ENCODE measurements at places on chromosomes 7 and 10.
A peak's percentile ranks its signal among the peaks of the same experiment; 100 is the strongest.

DNA sequence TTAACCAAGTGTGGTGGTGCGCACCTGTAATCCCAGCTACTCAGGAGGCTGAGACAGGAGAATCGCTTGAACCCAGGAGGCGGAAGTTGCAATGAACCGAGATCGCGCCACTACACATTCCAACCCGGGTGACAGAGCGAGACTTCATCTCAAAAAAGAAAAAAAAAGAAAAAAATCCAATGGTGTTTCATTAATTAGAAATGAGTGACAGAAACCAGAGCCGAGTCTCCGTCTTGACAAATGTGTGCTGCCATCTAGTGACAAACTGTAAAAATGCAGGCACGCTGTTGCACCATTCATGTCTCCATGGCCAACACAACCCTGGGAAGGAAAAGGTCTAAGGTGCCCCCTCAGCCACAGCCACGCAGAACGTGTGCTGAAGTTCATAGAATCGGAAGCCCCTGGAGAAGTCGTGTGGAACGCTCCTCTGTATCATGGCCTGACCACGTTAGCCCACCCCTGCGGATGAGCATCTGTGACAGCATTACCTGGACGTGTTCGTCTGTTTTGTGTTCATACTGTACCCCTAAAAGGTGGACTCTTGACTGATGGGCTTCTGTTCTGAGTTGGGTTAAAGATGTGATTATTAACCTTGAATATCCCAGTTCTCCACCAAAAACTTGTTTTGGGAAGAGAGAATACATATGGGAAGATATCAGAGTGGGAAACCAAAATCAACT lies 94.9 kb downstream of the LYZL2 start:
- DNase-seq: peak; percentile 69

DNA sequence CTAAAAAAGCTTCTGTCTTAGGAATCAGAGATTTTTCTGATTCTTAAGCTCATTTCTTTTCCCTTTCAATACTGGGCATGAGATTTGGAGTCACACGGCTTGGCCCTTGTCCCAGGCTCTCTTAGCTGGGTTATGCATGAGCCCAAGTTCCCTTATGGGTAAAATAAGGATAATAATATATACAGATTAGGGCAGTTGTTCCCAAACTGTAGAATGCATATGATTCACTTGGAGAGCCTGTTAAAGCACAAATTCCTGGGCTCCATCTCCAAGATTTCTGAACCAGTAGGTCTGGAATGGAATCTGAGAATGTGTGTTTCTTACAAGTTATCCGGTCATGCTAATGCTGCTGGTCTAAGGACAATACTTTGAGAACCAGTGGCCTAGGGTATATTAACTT lies 154.0 kb downstream of the REEP3 start:
- DNase-seq: no peak

DNA sequence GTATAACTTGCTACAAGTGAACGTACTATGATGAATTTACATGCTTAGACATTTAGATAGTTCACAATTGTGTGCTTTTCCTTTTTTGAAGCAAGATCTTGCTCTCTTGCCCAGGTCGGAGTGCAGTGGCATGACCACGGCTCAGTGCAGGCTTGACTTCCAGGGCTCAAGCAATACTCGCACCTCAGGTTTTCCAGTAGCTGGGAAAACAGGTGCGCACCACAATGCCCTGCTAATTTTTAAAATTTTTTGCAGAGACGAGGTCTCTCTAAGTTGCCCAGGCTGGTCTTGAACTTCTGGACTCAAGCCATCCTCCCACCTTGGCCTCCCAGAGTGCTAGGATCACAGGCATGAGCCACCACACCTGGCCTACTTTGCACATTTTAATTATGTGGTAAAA lies 1.8 kb downstream of the GPR15LG start:
- no peak for DNase-seq

DNA sequence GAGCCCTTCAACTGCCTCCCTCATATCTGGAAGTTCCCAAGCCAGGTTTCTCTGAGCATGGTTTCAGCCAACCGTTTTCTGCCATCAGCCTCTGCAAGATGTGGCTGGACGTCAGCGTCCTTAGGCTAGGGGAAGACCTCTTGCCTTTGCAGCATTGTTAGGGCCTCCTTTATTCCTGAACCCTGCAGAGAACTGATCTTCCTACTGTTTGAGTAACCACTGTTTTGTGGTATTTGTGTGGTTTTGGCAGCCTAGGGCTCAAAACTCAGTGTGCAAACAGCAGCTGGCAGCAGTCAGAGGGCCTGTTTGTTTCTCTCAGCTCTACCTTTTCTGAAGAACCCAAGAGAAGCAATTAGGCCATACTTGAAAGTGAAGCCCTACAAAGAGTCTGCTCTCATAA lies 83.4 kb upstream of the SEMA3E start:
- no peak for DNase-seq

- no peak for DNase-seq
Measured at GRCh38 chr7:40882071-40882658, 747.4 kb downstream of the SUGCT start.

GRCh38 chr7:138407792-138408191 lies 52.3 kb upstream of the TRIM24 start:
- no peak for DNase-seq

DNA sequence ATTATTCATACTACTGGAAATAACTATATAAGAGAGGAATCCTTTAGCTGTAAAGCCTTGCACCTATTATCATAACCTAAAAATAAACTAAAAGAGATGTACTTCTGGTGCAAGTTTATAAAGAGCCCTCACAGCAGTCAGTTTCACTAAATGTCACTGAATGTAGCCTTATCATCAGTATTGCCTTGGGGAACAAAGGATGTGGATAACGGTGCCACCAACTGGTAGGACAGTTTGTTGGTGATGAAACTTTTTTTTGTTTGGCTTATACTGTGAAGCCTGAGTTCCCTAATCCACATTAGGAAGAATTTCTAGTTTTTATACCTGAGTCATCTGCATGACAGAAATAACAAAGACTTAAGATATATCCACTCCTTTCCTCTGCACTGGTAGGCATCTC lies 117.9 kb upstream of the COL1A2 start:
- DNase-seq: no peak

GRCh38 chr7:31699050-31699449 lies 12.0 kb downstream of the PPP1R17 start:
- no peak for DNase-seq

DNA sequence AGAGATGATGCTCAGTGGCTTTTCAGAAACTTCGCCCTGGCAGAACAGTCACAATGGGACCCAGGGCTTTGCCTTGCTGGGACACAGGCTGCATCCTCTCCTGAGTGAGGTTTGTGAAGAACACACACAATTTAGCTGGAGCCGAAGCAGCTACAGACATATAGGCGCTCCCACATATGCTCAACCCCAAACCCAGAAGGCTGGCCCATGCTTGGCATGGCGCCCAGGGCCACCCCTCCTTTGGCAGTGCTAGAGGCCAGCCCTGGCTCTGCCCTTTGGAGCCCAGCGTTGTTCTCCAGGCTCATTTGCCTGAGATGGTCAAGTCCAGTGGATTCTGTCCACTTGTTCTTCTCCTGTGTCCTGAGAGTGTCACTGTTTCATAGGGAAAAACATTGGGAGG lies 94.4 kb downstream of the WDFY4 start:
- DNase-seq: no peak

DNA sequence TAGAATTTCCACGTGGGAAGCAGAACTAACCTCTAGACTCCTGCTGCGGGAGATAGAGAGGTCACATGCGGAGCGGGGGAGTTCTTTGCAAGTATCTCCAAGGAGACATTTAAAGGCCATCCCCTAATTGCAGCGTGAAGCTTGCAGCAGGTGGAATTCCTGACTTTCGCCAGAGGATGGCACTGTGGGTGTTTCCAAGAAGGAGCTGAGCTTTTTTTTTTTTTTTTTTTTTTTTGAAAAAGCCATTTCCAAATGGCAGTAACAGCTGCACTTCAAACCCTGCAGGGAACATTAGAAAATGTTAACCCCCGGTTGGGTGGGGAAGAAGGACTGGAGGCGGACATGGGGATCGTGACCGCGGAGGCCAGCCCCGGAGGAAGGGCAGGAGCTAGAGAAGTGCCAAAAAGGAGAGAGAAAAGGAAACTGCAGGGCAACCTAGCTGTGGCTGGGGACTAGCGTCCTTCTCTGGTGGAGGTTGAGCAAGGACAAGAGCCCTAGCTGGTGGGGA lies 487.7 kb downstream of the TYW1 start:
- peak; percentile 11 for DNase-seq

Data from stimulated activated CD4-positive, alpha-beta T cell treated with anti-CD3 and anti-CD28 coated beads, Interleukin-12 subunit alpha, Interleukin-12 subunit beta, amount 100 ng/mL, for 24 hours (primary cell).